ENCODE measurements at places on chromosomes 4 and X.
A peak's percentile ranks its signal among the peaks of the same experiment; 100 is the strongest.

DNA sequence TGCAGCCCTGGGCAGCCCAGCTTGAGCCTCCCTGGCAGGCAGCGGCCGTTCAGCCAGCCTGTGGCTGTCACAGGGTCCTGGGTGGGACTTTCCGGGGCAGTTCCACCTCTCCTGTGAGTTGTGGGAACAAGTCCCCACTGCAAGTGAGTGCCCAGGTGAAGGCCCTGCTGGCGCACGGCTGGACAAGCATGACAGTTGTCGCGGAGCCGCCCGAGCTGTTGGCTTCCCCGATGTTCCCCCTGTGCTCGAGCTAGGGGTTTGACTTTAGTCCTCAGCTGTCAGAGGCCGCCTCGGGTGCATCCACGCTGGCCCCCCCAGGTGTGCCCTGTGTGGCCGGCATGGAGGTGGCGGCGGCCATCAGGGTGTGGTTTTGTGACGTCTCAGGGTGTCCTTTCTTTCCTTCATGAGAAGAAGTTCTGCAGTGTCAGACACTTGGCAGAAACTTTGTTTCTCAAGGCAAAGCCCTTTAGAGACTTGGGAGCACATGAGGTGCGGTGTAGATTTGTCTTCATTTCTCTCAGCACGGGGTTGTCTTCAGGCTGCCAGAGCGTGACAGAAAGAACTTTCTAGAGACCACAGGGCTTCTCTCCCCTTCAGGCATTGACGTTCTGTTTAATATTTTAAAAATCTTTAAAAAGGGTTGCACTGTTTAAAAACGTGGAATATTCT is 69.4 kb upstream of the HGFAC start:
- no peak for DNase-seq

DNA sequence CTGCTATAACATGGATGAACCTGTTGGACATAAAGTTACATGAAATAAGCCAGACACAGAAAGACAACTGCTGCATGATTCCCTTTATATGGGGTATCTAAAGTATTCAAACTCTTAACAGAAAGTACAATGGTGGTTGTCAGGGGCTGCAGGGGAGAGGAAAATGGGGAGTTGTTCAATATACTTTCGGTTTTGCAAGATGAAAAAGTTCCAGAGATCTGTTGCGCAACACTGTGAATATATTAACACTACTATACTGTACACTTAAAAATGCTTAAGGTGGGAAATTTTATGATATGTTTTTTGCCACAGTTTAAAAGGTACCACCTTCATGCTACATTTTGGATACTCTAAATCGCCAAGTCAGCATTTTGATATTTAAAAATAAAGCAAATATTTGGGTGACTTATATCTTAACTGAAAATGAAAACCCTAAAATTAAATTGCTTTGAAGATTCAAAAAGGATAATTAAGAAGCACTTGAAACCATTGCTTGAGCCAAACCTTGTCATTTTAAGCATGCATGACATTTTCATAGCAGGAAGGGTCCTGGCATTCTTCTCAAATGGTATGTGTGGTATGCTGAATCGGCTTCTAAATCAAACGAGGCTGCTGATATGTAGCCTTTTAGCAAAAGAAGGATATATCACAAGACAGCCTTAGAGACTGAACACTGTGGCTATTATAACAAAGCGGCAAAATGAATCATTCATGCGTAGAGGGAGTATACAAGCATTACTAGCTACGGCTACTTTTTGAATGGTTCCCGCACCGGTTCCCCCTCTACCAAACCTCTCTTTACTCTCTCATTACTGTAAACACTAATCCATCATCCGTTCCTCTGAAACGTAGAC is 607.1 kb upstream of the DIPK2B start:
- no peak for DNase-seq

- DNase-seq: no peak
Observed at GRCh38 chr4:78613522-78614321, 62.2 kb downstream of the ANXA3 start.

GRCh38 chr4:26323821-26324220 is 3.0 kb downstream of the RBPJ start:
- DNase-seq: no peak

DNA sequence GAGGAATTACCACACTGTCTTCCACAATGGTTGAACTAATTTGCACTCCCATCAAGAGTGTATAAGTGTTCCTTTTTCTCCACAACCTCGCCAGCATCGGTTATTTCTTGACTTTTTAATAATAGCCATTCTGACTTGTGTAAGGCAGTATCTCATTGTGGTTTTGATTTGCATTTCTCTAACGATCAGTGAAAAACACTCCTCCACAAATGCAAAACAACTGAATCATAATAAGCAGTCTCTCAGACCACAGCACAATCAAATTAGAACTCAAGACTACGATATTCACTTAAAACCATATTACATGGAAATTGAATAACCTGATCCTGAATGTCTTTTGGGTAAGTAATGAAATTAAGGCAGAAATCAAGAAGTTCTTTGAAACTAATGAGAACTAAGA is 371.7 kb downstream of the CXXC4 start:
- DNase-seq: no peak

DNA sequence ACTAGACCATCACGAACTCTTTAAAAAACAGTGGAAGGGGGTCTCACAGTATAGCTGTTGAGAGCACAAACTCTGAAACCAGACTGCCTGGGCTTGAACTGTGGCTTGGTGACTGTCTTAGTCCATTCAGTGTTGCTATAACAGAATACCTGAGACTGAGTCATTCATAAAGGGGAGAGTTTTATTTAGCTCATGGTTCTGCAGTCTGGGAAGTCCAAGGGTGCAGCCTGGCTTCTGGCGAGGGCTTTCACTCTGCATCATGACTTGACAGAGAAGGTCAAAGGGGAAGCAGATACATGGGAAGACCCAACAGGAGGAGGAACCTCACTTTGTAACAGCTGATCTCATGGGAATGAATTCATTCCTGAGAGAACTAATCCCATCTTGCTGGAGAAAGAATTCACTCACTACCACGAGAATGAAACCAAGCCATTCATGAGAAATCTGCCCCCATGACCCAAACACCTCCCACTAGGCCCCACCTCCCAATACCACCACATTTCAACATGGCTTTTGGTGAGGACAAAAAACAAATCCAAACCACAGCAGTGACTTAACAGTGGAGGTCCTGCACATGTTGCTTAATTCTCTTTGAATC is 116.7 kb upstream of the STOX2 start:
- peak; percentile 65 for DNase-seq

- DNase-seq: peak; percentile 47
Observed at GRCh38 chrX:31057691-31058090, 14.2 kb downstream of the FTHL17 start.

DNA sequence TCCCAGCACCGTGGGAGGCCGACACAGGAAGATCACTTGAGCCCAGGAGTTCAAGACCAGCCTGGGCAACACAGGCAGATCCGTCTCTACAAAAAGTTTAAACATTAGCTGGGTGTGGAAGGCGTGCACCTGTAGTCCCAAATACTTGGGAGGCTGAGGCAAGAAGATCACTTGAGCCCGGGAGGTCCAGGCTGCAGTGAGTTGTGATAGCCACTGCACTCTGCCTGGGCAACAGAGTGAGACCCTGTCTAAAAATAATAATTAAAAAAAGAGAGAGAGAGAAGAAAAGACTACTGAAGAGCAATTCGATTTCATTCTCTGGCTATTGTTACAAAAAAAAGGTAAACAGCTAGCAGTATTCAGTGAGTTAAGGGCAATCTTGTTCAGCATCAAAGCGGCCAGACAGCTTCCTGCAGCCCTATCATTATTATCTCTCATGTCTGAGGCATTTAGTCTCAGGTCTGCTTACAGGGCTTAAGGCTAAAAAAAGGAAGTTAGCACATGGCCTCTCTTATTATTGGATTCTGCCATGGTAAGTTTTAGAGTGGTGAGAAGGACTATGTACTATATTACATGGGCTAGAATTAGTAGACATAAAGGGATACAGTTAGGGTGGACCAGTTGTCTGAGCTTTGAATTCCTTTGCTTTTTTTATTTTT is 37.9 kb downstream of the ARHGEF6 start:
- no peak for DNase-seq

DNA sequence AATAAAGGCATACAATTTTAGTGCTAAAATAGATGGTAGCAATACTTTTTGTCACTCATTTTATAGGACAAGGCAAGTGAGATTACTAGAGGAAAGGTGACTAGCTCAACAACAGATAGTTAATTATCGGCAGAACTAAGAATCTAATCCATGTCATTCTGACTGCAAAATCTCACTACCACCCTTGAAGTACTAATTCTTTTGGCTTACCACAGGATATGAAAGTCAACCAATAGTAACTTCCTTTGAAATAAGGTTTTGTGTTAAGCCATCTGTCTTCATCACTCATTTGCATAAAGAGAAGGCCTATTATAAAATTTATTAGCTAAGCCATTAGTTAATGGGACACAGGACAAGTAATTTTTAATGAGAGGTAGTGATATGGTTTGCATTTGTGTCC is 25.3 kb upstream of the ZMAT1 start:
- DNase-seq: no peak

GRCh38 chr4:52157641-52158316 is 106.7 kb downstream of the SPATA18 start:
- no peak for DNase-seq

GRCh38 chrX:39758791-39759525 is 338.8 kb downstream of the BCOR start:
- no peak for DNase-seq

- no peak for DNase-seq
Observed at GRCh38 chr4:80454556-80454955, 119.0 kb downstream of the CFAP299 start.

- DNase-seq: no peak
Observed at GRCh38 chrX:15129412-15129811, 140.5 kb downstream of the ASB9 start.

GRCh38 chr4:26766141-26766540 is 94.5 kb upstream of the STIM2 start:
- DNase-seq: peak; percentile 86

GRCh38 chr4:37648084-37648817 is 37.9 kb downstream of the RELL1 start:
- DNase-seq: peak; percentile 88

DNA sequence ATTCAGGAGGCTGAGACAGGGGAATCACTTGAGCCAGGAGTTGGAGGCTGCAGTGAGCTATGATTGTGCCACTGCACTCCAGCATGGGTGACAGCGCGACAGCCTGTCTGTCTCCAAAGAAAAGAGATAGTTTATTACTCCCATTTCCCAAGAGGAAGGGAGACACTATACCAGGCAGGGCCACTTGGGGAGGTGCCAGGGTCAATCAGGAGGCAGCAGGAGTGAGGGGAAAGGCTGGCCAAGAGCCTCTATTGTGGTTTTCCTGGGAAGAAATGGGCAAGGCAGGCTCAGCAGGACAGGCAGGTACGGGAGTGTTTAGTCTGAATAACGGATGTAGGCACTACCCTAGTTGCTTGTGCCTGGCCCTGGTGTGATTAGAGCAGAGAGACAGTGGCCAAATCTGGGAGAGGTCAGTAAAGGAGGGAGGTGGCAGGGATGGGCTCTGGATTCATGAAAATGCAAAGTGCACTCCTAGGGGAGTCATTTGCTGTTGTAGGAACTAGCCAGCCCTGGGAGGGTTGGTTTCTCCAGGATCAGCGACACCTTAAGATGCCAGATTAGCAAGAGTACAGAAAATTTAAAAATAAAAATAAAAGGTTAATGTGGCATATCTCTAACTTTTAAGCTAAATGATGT is 20.2 kb upstream of the CDKN2AIP start:
- no peak for DNase-seq

DNA sequence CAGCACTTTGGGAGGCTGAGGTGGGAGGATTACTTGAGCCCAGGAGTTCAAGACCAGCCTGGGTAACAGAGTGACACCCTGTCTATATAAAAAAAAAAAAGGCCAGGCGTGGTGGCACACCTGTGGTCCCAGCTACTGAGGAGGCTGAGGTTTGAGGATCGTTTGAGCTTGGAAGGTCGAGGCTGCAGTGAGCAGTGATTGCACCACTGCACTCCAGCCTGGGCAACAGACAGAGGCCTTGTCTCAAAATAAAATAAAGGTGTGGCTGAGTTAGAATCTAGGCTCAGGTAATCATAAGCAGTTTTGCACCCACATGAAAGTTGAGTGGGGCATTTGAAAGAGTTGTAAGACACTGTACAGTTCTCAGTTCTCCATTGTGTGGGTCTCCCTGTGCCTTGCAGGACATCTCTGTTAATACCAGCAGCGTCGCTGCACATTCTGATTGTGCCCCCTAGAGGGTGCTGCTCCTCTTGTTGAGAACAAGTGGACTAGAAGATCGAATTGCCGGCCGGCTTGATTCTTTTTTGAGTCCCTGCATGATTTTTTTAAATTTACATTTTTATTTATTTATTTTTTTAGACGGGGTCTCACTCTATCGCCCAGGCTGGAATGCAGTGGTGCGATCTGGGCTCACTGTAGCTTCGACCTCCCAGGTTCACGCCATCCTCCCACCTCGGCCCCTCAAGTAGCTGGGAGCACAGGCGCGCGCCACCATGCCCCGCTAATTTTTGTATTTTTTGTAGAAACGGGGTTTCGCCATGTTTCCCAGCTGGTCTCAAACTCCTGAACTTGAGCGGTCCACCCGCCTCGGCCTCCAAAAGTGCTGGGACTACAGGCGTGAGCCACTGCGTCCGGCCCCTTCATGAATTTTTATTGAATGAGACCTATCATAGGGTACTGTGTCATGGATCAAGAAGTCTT is 73.6 kb upstream of the RBMX start:
- peak; percentile 57 for DNase-seq

- no peak for DNase-seq
Observed at GRCh38 chr4:110139111-110139510, 59.3 kb downstream of the ELOVL6 start.

GRCh38 chr4:2862528-2862927 is 18.9 kb downstream of the ADD1 start:
- DNase-seq: no peak

DNA sequence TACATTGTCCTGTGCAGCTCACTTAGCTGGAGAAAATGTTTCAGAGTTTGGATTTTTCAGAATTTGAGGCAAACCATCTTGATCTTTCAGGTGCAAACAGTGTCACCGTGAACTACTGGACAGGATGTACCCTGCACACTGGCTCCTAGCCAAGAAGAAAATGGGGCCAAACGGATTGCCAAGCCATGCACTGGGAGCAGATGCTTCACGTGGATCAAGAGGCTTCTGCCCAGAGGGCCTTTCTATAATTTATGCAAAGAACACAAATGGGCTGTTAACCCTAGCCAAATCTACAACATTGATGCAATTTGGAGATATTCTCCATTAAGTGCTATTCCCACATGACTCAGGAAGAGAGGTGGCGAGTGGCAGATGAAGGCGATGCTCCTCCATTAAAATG is 46.9 kb upstream of the ATP8A1 start:
- no peak for DNase-seq

DNA sequence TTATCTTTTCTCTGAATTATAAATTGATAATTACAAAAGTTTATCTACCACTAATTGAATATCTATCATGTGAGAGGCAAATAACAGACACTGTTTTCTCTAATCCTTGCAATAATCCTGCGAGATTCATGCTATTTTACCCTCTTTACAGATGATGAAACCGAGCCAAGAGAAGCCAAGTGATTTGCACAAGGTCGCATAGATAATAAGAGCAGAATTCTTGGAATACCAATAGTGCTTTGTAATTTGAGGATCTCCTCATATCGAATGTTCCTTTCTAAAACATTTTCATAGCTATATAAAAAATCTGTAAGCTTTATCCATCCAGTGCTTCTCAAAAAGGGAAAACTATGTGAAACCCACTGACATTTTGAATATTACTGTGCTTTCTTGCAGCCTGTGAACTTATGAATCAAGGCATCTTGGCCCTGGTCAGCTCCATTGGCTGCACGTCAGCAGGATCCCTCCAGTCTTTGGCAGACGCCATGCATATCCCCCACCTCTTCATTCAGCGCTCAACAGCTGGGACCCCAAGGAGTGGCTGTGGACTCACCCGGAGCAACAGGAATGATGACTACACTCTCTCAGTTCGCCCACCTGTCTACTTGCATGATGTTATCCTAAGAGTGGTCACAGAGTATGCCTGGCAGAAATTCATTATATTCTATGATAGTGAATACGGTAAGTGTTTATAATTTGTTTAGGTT is 743.8 kb upstream of the ATOH1 start:
- no peak for DNase-seq

All from inflammatory macrophage (primary cell).